ENCODE measurements at places on chromosomes 1 and 21. TPM values are rescaled to one million over a fixed set of nuclear protein-coding genes. Genes with fewer than 3 reads are reported as not detected.

Gene IER5
- total RNA-seq, result 11.0 TPM

Gene LAD1
- total RNA-seq, result 72.6 TPM

Gene CFHR2
- total RNA-seq, result not detected

Gene OR2L13
- not detected for total RNA-seq

Gene IGSF21
- total RNA-seq, result 6.6 TPM

Gene ADGRL4
- total RNA-seq, result 43.0 TPM

Gene ALX3
- not detected for total RNA-seq

Gene KHDC4
- total RNA-seq, result 57.4 TPM

Gene LIPI
- not detected for total RNA-seq

Gene CD244
- total RNA-seq, result 1.8 TPM

Gene TMPRSS2
- total RNA-seq, result 32.8 TPM

Gene PRAMEF5
- total RNA-seq, result not detected

Gene TTC39A
- 70.1 TPM for total RNA-seq

Gene MYBPH
- total RNA-seq, result not detected

Gene AMY1A
- total RNA-seq, result not detected

Gene CELF3
- total RNA-seq, result not detected

- no peak for DNase-seq
Measured at GRCh38 chr21:46621457-46622182, 13.9 kb upstream of the PRMT2 start.

- no peak for DNase-seq
Measured at GRCh38 chr1:54016343-54017282, 1.4 kb downstream of the LDLRAD1 start.

- DNase-seq, result no peak
Measured at GRCh38 chr1:154720328-154721297, 112.6 kb upstream of the ADAR start.

- no peak for DNase-seq
Measured at GRCh38 chr1:243623841-243624240, 226.2 kb downstream of the AKT3 start.

DNA sequence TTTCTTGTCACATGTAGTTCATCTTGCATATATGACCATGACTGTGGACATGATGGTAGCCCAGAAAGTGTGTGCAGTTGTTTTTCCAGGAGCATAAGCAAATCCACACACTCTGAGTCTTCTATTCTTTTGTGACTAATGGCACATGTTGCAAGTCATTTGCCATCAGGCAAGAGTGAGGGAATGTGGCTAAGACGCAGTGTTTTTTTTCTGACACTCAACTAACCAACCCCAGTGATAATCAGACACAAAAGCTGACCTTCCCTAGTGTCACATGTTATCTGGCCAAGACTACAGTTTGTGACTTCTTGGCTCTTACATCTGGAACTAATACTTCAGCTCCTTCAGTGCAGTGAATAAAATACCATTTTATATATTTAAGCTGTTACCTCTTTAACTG lies 108.8 kb downstream of the ITSN1 start:
- DNase-seq, result no peak

DNA sequence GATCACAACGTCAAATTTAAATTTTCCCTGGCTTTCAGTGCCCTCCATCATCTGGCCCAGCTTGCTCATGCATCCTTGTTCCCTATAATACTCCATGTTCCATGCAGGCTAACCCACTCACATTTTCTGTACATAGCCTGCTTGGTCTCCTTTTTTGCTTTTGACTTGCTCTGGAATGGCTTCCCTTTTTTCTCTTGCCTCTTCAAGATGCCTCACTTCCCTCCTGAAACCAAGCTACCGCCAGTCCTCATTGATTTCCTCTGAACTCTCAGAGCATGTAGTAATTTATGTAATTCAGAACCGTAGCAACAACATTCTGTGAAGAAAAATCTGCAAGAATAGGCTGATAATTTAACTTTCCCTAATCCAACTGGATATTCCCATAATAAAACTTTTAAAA lies 10.3 kb downstream of the CAP1 start:
- DNase-seq, result no peak

GRCh38 chr1:57898531-57898930 lies 474.7 kb upstream of the DAB1 start:
- no peak for DNase-seq

GRCh38 chr1:184033711-184034167 lies 3.8 kb downstream of the COLGALT2 start:
- DNase-seq, result no peak

GRCh38 chr1:65209005-65209885 lies 61.2 kb downstream of the AK4 start:
- no peak for DNase-seq

GRCh38 chr1:241782396-241782795 lies 65.6 kb upstream of the EXO1 start:
- DNase-seq, result no peak

DNA sequence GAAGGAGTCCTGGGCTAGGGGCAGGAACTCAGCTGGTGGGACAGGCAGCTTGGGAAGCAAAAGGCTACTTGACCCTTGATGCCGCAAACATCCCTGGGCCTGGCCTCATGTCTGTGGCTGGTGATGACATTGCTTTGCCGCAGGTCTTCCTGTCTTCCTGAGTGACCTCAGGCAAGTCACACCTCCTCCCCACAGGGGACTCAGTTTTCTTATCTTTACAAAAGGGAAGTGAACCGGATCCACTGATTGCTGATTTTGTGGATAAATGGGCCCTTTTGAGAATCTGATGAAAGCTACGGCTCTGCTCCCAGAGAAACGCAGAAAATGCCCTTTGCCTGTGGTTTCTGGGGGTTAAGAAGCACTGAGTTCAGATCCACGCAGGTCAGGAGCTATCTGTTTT lies 20.7 kb downstream of the PLOD1 start:
- DNase-seq, result no peak

- no peak for DNase-seq
Measured at GRCh38 chr1:14442669-14443068, 155.8 kb upstream of the KAZN start.

GRCh38 chr1:222106377-222106776 lies 364.5 kb upstream of the DUSP10 start:
- no peak for DNase-seq

GRCh38 chr21:35316456-35316855 lies 267.4 kb upstream of the RUNX1 start:
- no peak for DNase-seq

GRCh38 chr1:20652300-20652699 lies 8.9 kb downstream of the DDOST start:
- no peak for DNase-seq

DNA sequence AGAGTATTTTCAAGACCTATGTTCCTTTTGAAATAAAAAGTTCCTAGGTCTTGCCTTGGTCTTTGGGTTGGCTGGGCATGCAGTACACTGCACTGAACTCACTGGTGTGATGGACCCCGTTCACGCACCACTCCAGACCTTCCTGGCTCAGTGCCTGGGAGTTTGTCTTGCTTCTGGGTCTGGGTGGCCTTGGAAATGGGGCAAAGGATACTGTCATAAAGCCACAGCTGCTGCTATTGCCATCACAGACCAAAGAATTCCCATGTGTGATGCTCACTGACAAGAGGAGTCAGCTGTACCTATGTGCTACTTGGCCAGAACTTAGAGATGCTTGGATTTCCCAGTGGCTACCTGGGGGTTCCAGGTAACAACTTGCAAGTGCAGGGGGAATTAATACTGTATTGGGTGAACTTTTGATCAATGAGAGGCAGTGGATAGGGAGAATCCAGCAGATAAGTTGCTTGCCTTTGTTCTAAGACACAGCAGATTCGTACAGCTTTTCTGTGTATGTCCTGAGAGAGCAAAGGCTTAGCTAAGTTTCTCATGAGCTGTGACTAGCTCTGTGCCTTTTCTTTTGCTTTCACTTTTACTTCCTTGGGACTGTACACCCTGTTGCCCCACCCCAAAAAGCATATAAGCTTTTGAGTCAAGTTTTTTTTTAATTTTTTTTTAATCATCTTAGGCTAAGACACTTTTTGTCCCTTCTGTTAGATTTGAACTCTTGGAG lies 115.3 kb downstream of the RUNX1 start:
- no peak for DNase-seq

DNA sequence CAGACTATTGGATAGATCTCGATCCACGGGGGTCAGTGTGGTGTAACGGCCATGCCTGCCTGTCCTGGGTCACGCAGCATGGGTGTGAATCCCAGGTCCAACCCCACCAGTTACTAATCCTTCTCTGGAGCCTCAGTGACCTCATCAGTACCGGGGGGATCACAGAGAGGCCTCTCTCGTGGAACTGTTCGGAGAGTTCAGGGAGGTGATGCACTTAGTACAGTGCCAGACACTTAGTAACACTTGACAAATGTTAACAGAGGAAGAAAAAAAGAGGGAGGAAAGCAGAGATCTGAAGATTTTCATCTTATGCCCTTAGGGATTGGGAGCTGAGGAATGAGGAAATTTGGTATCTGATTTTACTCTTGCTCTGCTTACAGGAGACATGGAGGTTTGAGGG lies 2.9 kb downstream of the ABCA4 start:
- peak; percentile 31 for DNase-seq

- DNase-seq, result no peak
Measured at GRCh38 chr1:231869364-231869763, 242.8 kb downstream of the DISC1 start.

DNA sequence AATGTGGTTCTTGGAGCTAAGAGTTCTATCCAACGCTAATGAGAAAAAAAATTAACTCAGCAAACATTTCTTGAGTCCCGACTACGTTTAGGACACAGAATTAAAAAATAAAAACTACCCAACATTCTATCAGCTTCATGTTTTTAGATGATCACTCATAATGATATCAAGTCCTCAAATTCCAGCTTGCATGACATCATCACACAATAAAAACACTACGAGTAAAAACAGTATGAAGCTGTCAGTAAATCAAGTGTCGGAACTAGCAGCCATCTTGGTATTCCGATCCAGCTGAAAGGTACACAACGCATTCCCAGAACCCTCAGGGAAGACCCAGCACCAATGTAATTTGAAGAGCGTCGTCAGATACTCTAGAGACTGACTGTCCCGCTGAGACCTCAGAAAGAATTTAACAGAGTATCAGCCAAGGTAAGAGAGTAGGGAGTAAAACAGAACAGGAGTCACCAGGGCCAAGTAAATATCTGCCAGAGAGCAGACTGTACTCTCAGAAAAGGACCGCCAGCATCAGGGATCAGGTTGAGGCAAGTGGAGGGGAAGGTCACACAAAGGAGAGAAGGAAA lies 57.0 kb downstream of the NRIP1 start:
- DNase-seq, result no peak

GRCh38 chr1:71687376-71687775 lies 595.0 kb downstream of the NEGR1 start:
- no peak for DNase-seq

GRCh38 chr1:2575801-2576663 lies 10.5 kb upstream of the PRXL2B start:
- peak; percentile 51 for DNase-seq
